ENCODE measurements at places on chromosomes 6 and 20. TPM values are rescaled to one million over a fixed set of nuclear protein-coding genes. Genes with fewer than 3 reads are reported as not detected.

SLC26A8 gene
- not detected for total RNA-seq

HLA-DRB1 gene
- 14.2 TPM for total RNA-seq

TPD52L1 gene
- total RNA-seq, result not detected

PRICKLE4 gene
- not detected for total RNA-seq

GPR63 gene
- 2.7 TPM for total RNA-seq

FOXF2 gene
- not detected for total RNA-seq

CLDN20 gene
- 0.21 TPM for total RNA-seq

ZBTB46 gene
- total RNA-seq, result 1.0 TPM

PCSK2 gene
- total RNA-seq, result not detected

DNA sequence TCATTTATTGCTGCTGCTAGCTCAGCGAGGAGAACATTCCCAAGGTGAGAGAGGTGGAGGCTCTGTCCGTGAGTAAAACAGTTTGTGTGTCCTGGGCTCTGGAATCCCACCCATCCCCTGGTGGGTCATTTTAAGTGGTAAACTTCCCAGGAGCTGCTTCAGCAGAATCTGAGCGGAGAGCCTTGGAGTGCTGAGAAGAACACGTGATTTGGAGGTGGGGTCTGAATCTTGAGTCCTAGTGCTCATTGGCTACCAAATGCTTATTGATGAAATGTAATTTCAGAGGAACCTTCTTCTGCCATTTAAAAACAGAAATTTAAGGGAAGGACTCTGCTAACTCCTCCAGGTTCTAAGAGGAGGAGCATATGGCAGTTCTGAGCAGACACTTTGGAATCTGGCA, 132.4 kb downstream of the CDH26 start:
- DNase-seq, result no peak

DNA sequence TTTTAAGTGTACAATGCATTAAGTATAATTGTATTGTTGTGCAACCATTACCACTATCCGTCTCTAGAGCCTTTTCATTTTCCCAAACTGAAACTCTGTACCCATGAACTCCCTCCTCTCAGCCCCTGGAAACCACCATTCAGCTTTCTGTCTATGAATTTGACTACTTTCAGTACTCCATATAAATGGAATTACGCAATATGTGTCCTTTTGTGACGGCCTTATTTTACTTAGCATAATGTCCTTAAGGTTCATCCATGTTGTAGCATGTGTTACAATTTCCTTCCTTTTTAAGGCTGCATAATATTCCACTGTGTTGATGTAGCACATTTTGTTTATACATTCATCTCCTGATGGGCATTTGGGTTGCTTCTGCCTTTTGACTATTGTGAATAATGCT, 143.6 kb upstream of the KCNG1 start:
- DNase-seq, result no peak

DNA sequence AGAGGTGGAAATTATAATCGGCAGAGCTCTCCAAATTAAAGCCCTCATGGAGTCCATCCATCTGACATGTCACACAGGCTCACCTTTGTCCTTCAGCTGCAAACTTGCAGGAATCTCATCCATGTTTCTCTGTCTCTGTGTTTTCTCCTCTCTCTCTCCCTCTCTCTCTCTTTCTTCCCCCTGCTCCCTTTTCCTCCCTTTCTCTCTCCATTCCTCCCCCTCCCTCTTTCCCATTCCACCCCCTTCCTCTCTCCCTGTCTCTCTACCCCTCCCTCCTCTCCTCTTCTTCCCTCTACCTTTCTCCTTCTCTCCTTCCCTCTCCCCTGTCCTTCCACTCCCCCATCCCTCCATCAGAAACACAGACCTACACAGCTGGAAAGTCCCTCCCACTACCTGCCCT, 6.8 kb downstream of the NCR2 start:
- DNase-seq, result no peak

- no peak for DNase-seq
Measured at GRCh38 chr6:39074486-39074885, 25.9 kb downstream of the GLP1R start.

DNA sequence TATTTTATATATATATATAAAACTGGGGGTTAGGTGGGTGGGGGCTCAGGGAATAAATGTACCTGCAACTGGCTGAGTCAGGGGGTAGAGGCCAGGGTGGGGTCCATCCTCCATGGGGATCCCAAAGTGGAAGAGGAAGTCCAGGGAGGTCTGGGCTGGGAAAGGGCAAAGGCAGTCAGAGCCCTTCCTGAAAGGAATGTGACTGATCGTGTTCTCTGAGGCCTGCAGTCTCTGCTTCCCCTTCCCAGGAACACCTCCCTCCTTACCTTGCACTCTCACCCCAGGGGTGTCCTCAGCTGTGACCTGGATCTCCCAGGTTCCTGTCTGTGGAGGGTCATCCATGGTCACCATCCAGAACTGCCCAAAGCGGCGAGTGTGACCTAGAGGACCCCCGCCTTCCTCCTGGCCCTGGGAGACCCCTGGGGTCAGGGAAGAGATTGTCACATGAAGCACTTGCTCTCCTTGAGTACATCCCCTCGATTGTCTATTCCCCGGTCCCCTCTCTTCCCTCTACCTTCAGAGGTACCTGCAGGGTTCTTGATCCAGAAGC, 4.7 kb downstream of the SAPCD1 start:
- no peak for DNase-seq

GRCh38 chr6:90167514-90168379, 128.9 kb downstream of the BACH2 start:
- DNase-seq, result no peak

- DNase-seq, result peak; percentile 86
Measured at GRCh38 chr6:111759836-111760785, 113.1 kb downstream of the FYN start.

DNA sequence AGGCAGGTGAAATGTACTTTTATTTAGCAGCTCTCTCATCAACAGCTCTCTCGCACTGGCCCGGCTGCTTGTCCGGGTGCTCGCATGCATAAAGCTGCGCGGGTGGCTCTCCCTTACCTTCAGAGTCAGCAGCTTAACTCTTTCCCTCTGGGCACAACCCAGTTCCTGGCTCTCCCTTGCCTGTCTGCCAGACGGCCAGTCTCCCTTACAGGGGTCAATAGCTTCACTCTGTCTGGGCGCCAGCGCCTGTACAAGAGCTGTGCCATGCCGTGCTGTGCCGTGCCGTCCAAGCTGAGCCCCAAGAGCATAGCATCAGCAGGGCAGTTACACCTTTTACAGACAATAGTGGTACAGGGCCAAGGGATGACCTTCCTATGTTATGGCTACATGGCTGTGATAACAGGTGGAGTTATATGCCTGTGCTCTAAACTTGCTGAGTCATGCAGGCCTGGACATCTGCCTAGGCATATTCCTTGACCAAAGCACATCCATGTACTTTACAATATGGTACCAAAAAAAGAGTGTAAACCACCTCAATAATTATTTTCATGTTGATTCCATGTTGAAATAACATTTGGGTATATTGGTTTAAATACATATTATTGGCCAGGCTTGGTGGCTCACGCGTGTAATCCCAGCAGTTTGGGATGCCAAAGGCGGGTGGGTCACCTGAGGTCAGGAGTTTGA, 47.9 kb downstream of the BLTP3A start:
- no peak for DNase-seq

- no peak for DNase-seq
Measured at GRCh38 chr6:170147056-170147787, 143.7 kb downstream of the DLL1 start.

DNA sequence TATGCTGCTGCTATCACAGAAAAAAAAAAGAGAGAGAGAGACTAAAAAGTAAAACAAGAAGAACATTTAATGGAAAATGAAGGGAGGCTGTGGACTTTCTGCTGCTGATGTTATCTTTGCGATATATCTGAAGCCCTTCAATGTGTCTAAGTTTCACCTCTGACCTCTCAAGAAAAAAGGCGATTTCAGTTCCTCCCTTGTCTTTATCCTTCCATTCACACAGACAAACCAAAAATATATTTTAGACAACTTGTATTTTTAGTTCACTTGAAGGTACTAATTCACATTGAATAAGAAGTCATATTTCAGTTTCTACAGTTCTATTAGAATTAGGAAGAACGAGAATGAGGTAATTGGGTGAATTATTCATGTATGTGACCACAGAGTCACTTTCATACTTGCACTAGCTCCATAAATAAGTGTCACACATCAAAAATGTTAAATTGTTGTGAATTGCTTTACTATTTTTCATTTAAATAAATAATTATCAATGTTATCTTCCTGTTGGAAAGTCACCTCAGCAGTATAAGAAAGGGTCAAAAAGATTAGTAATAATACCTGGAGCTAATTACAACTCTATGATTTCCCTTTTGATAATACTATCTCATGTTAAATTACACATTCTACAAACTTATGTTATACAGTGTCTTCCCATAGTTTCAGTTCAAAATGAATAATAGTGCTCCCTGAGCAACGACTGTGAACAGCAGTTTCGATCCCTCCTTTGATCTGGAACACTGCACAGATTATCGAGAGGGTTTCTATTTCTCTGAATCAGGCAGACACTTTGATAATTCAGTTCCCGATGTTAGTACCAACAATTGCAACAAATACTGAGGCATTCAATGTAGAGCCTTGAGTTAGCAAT, 85.2 kb upstream of the PLCB4 start:
- DNase-seq, result no peak

DNA sequence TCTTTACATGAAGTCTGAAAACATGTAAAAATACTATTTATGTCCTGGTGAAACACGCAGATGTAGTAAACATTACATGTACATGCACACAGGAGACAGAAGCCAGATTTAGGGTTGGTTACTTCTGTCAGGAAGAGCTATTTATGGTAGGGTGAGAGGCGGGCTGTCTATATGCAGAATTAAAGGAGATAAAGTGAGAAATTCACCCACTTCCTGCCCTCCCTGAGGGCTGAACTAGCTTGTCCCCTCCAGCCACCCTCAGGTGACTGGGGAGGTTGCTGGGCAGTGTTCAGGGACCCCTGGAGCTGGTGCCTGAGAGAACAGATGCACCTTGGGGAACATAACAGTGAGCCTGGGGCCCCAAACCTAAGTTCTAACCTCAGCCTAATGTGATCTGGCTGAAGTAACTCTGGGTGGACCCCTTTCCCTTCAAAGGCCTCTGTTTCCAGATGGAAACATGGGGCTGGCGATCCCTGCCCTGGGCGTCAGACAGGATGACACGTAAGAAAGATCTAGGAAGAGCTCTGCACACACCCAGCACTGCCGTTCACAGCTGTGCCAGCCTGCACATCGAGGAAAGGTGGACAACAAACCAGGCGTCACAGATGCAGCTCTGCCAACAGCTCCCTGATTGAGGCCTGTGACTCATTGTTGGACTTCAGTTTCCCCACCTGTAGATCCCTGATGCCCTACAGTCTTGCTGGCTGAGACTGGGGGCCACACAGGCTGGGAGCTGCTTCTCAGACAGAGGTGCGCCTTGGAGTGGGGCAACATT, 1.3 kb downstream of the PI16 start:
- peak; percentile 66 for DNase-seq

DNA sequence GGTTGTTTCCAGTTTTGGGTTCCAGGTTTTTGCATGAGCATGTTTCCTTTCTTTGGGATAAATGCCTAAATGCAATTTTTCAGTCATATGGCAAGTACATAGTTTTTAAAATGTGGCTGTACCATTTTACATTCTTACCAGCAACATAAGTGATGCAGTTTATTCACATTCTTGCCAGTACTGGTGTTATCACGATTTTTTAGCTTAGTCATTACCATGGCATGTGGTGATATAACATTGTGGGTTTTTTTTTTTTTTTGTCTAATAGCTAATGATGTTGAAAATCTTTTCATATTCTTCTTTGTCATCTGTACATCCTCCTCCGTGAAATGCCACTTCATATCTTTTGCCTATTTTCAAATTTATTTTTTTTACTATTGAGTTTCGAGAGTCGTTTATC, 2.9 kb upstream of the TDRD6 start:
- no peak for DNase-seq

- no peak for DNase-seq
Measured at GRCh38 chr20:38812182-38812581, 6.7 kb downstream of the PPP1R16B start.

DNA sequence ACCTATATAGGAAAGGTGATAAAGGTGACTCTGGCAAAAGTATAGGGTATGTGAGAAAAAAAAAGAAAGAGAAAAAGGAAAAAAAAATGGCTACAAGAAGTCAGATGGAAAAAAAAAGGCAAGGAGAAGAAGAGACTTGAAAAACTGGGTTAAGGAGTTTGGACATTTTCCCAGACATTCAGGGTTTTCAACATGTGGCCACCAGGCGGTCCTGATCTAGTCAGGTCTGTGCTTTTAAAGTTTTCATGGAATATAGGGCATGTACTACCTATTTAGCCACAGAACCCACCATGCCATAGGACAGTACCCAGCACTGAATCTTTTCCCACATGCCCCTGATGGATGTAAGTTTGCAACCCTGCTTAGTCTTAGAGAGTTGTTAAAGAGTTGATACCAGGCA, 433.7 kb downstream of the MAFB start:
- DNase-seq, result no peak

GRCh38 chr20:4427940-4428586, 293.6 kb upstream of the PRND start:
- DNase-seq, result no peak

DNA sequence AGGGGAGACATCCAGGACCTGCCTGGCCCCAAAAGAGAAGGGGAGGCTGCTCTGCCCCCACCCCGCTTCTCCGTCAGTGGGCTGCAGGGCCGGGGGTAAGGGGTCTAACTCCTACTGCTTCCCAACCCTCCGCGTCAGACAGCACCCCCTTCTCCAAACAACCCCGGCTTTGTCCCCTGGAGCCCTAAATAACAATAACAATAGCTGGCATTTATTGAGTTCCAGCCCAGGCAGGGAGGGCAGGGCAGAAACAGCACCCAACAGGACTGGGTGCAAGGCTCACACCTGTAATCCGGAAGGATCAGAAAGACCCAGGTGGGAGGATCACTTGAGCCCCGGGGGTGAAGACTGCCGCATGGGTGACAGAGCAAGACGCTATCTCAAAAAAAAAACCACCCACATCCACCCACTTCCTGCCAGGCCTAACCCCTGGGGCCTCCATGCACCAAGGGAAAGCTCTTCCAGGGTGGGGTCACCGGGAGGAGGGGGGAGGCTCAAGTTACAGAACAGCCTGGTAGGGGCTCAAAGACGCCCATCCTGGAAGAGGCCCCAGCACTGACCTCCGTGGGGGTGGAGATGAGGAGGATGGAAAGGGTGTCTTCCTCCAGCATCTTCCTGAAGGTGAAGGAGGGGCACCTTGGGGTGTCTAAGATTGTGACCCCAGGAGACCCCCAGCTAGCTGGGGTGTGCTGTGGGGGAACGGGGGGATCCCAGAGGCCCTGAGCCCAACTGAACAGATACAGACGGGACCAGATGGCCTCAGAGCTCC, 1.3 kb upstream of the FNDC11 start:
- DNase-seq, result peak; percentile 89

DNA sequence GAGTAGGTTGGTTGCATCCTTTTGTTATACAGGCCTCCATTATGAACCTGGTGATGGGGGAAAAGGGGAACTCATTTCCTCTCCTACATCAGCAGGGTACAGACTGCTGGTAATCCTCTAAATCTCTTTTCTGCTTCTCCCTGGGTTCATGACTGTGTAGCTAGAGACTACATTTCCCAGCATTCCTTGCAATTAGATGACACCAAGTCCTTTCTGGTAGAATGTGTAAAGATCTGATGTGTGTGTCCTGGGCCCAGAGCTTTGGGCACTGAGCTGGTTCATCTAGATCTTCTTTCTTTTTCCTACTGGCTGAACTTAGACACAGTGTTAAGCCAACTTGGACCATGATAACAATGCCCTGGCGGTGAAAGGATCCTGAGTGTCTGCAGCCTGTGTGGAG, 104.7 kb upstream of the IFNGR1 start:
- no peak for DNase-seq

- DNase-seq, result peak; percentile 92
Measured at GRCh38 chr20:57398231-57398821, 7.1 kb downstream of the RBM38 start.
